ENCODE measurements at places on chromosomes 4 and X.

GRCh38 chr4:142818031-142818430, 28.1 kb downstream of the INPP4B start:
- no peak for DNase-seq

GRCh38 chr4:48261281-48261680, 8.4 kb downstream of the TEC start:
- no peak for DNase-seq

DNA sequence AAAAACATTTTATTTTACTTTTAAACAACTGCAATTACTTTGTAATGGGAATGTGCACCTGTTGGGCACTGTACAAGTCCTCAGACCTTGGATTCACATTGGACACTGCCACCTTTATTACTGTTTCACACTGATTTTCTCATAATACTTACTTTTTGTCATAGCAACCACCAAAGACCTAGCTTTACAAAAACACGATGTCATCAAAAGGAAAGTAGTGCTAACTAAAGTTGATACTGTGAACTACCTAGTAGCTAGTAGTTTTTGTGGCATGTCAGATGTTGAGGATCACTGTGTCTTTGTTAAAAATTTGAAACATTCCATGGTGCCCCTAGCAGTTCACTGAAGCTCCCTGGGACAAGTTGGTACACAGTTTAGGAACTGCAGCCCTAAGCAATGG, 62.9 kb upstream of the HOPX start:
- DNase-seq, result no peak

DNA sequence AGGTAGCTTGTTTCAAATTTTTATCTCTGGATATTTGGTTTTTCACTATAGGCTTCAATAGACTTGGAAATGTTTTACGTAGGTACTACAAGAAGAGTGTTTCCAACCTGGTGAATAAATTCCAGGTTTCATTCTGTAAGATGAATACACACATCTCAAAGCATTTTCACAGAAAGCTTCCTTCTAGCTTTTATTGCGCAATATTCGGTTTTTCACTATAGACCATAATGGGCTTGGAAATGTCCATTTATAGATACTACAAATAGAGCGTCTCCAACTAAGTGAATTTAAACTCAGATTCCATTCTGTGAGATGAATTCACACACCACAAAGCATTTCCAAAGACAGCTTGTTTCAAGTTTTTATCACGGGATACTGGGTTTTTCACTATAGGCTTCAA, 857.7 kb upstream of the HS3ST1 start:
- DNase-seq, result no peak

- DNase-seq, result no peak
These were observed 391.0 kb downstream of the SPRY1 start for GRCh38 chr4:123787512-123788080.
